ENCODE measurements at places on chromosomes 2 and 18. TPM values are rescaled to one million over a fixed set of nuclear protein-coding genes. Genes with fewer than 3 reads are reported as not detected.

DNA sequence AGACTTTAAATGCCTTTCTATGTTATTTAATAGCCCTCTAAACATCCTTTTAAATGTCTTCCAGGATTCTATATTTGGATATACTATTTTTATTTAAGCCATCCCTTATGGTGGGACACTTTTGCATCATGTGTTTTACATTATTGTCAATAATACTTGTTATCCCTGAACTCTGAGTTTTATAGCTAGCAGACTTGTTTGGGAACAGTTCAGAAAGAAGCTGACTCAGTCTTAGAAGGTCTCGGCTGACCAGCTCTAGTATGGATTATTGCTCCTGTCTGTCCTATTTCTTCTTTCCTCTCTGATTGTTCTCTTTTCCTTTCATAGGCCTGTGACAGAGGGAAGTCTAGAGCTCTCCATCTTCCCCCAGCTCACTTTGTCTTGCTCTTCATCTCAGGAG is 77.3 kb upstream of the CXCR4 start:
- no peak for DNase-seq

GRCh38 chr2:196489371-196489770 is 150.1 kb upstream of the CCDC150 start:
- no peak for DNase-seq

DNA sequence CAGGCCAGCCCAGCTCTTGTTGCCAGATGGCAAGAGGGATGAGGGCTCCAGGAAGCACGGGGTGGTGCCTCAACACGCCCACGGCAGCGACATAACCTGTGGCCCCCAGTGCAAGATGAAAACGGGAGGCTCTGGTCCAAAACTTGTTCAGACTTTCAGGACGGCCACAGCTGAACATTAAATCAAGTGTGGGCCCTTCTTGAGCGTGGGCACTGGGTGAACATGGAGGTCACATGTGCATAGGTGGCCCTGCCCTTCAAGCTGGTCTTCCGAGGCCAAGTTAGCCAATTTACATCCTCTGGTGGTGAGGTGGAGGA is 77.5 kb downstream of the NDUFA10 start:
- no peak for DNase-seq

- no peak for DNase-seq
These were observed 180.2 kb upstream of the SMIM21 start for GRCh38 chr18:75607701-75608100.

GRCh38 chr18:50527636-50528307 is 32.1 kb upstream of the MAPK4 start:
- DNase-seq, result no peak

DNA sequence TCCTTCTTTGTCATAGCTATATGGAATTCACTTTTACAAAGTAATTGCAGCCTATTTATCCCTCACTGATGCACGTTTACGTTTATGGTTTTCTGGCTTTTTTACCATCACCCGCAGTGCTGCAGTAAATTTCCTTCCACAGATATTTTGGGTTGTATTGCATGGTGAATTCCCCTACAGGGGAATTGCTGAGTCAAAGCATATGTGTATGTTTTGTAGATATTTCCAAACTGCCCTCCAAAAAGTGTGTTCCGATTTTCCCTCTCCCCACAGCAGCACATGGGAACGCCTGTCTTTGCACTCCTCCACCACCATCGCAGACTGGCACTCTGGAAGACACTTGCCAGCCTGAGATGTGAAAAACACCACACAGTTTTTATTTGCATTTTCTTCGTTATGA is 80.6 kb upstream of the UXS1 start:
- no peak for DNase-seq

GRCh38 chr2:96117701-96118588 is 1.6 kb upstream of the ADRA2B start:
- no peak for DNase-seq

DNA sequence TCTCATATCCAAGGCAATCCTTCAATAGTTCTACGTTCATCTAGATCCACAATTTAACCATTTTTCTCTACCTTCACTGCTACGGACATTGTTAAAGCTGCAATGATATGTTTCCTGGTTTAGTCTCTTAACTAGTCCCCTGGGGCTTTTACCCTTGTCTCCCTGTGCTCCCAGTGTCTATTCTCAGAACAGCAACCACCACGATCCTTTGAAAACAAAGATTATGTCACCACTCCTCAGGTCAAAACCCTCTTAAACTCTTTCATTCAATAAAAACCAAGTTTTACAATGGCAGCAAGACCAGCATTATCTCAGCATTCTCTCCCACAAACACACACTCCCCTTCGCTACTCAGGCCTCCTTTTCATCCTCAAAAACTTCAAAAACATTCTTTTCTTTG is 298.2 kb upstream of the CHST9 start:
- no peak for DNase-seq

DNA sequence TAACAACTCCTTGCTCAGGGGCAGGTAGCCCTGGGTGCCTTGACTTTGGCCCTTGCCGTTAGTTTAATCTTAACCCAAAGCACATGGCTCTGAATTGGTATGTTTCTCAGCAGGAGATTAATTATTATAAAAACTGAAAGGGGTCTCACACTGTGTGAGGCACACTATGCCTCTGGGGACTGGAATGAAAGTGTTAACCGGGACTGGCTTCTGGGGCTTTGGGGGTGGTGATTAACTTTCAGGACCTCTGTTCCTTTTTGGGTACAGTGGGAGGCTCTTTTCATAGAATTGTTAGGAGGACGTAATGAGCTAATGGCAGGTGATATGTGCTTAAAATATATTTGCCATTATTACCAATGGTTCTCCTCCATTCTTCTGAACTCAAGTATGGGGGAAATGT is 5.1 kb downstream of the MERTK start:
- no peak for DNase-seq

DNA sequence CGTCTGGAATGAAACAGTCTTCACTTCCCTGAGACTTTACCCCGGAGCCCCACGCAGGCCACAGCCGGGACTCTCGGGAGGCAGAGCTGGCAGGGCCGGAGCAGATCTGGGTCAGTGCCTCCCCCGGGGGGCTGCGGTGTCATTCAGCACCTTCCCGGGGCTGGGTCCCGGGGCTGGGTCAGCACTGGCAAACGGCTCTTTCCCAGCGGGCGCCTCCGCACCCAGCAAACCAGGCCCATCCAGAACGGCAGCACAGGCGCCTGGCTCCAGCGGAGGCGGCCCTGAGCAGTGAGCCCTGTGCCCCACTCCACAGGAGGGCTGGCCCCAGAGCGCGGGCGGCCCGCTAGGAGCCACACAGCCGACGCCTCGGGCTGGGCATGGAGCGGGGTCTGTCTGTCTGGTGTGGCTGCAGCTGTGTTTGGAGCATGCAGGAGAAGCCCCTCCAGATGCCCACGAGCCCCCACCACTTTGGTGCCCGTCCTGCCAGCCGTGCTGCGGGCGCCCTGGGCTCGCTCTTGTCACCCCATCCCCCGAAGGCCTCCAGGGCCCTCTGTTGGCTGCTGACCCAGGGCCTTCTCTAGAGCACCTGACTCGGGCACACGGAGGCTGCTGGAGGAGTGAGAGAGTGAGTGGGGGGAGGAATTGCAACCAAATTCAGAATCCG is 132.1 kb upstream of the CTDP1 start:
- no peak for DNase-seq

Gene BIN1
- 50.8 TPM for total RNA-seq

Gene ASPRV1
- 2.4 TPM for total RNA-seq

Gene REG1B
- total RNA-seq, result not detected

Gene GGCX
- total RNA-seq, result 45.6 TPM

Gene TUBB8B
- total RNA-seq, result not detected

Measured in MG63 (cell line).